T-helper 22 cell (primary cell): ENCODE measurements at places on chromosomes 13 and 19.

- DNase-seq = no peak
These were observed 850.2 kb downstream of the OLFM4 start for GRCh38 chr13:53878861-53879260.

GRCh38 chr13:38395497-38395788 lies 45.8 kb downstream of the UFM1 start:
- DNase-seq = no peak

GRCh38 chr19:47658431-47659348 lies 49.8 kb downstream of the BICRA start:
- no peak for DNase-seq

GRCh38 chr19:43527860-43528622 lies 1.0 kb upstream of the ETHE1 start:
- no peak for DNase-seq

DNA sequence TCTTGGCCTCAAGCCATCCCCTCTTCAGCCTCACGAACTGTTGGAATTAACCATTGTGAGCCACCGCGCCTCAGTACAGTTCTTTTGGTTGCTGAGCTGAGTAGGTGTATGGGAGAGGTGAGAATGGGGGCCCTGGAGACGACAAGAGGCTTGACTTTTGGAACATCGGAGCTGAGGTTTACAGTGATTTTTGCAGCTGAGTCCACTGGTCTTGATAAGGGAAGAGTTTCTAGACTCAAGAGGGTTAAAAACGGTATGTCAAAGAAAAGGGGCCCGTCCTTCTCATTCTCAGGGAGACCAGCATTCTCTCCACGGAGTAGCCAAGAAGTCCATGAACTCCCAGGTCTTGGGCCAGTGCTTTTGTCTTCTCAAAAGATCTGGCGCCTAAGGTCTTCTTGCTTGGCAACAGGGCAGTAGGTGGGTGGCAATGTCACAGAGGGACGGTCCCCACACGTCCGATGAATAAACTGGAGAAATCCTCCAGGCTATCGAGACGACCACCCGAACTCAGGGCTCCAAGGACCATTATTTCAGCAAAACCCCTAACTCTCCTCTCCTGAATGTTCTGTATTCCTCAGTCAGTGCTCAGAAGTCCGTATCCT lies 6.4 kb upstream of the QTRT1 start:
- no peak for DNase-seq

- no peak for DNase-seq
These were observed 5.2 kb upstream of the OPA3 start for GRCh38 chr19:45589768-45590167.

DNA sequence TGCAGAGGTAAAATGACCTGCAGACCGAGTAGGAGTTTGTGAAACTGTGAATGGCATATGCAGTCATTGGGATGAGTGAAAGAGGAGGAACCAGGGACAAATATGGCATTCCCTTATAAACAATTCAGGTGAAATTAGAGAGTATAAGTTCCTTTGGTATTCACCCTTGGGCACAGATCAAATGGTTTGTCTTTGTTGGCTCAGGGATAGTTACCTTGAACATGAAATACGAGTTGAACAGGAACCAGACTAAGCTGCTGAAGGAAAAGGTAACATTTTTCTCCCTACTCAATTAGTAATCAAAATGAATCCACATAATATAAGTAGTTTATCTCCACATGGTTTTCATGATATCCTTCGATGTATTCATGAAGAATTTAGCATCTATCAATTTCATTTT lies 50.5 kb downstream of the SLITRK1 start:
- no peak for DNase-seq

GRCh38 chr13:111076155-111077013 lies 38.7 kb upstream of the ARHGEF7 start:
- DNase-seq = no peak

- no peak for DNase-seq
These were observed 229.4 kb downstream of the NDFIP2 start for GRCh38 chr13:79710376-79710775.

- no peak for DNase-seq
These were observed 26.3 kb downstream of the SKA3 start for GRCh38 chr13:21150013-21150412.

GRCh38 chr19:55603581-55604292 lies 1.7 kb upstream of the ZNF865 start:
- DNase-seq = no peak

- no peak for DNase-seq
These were observed 350.9 kb upstream of the NBEA start for GRCh38 chr13:34591129-34591528.

- no peak for DNase-seq
These were observed 349.6 kb upstream of the PCDH20 start for GRCh38 chr13:61765181-61765742.

DNA sequence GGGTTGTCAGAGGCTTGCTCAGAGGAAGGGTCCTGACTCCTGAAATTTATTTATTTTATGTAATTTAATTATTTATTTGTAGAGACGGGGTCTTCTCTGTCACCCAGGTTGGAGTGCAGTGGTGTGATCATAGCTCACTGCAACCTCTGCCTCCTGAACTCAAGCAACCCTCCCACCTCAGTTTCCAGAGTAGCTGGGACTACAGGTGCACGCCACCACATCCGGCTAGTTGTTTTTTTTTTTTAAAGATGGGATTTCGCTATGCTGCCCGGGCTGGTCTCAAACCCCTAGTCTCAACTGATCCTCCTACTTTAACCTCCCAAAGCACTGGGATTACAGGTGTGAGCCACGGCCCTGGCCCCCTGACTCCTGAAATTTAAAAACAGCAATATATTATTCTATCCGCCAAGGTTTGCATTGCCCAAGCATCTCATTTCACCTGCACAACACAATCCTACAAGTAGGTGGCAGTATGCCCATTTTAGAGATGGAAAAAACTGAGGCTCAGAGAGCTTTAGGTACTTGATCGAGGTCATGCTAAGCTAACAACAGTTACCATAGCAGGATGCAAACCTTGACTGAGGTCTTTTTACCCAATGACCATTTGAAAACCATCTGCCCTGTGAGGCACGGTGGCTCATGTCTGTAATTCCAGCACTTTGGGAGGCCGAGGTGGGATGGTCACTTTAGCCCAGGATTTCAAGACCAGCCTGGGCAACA lies 18.1 kb downstream of the ARHGEF18 start:
- no peak for DNase-seq

DNA sequence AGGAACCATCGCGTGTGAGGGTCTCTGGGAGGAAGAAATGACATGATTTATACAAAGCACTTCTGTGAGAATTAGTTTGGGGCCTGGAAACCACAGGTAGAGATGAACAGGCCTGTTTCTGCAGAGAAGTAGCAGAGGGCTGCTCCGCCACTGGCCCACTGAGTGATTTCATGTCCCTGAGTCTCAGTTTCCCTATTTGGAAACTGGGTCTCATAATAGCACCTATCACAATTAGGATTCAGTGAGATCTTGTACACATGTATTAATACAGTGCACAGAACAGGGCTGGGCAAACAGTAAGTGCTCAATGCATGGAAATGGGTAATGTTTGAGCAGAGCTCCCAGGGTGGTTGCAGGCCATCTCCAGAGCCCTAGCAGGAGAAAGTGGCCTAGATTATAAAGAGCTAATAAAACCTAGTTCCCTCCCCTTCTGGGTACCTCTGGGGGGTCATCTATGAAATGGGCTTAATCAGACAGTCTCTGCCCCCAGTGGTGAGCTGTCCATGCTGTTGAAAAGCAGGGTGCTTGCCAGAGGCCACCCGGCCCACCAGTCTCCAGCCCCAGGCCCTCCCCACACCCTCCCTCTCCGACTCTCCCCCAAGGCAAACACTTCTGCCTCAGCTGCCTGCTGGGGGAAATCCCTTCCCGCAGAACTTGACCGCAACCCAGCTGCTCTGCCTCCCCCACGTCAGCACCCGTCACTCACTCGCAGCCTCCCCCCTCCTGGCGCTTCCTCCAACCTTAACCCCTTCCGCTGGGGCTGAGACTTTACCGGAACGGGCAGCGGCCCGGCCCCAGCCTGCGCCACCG lies 4.5 kb downstream of the BCL3 start:
- DNase-seq = peak; percentile 96

DNA sequence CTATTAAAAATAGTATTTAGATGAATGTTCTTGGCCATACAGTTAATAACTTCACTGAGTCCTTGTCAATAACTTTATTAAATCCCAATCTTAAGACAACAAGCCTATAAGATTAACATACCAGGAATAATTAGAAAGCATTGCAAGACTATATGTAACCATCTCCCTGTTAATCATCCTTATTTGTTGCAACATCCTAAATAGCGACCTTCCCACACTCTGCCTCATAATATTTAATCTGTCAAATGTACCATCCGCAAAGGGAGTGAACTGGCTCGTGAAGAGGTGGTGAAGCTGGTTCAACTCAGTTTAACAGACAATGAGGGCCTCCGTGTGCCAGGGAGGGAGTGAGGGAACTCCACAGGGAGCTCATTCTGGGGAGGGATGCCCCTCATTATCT lies 33.9 kb downstream of the KL start:
- DNase-seq = no peak

DNA sequence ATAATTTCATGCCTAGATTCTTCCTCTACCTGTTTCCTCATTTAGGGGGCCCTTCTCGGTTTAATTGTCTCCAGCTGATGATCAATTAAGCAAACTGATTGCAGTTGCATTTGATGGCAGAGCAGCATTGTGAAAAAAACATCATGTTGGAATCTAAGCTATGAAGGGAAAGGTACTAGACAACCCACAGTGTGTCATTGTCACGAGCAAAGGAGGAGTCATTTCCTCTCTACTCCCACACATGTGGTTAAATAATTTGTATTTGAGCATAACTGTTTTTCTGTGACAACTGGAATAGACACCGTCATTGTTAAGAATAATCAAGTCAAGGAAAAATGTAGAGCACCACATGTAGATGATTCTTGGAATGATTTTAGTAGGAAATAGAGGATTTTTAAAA lies 240.3 kb downstream of the DCT start:
- DNase-seq = no peak

- DNase-seq = no peak
These were observed 3.8 kb upstream of the ZNF681 start for GRCh38 chr19:23762548-23762883.

GRCh38 chr19:16886305-16886880 lies 2.4 kb upstream of the F2RL3 start:
- DNase-seq = no peak

DNA sequence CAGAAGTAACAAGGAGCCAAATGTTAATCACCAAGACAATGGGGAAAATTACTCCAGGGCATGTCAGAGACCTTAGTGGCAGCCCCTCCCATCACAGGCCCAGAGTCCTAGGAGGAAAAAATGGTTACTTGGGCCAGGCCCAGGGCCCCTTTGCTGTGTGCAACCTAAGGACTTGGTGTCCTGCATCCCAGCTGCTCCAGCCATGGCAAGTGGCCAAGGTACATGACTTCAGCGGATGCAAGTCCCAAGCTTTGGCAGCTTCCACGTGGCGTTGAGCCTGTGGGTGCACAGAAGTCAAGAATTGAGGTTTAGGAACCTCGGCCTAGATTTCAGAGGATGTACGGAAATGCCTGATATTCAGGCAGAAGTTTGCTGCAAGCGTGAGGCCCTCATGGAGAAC lies 46.7 kb downstream of the OR10H4 start:
- no peak for DNase-seq

DNA sequence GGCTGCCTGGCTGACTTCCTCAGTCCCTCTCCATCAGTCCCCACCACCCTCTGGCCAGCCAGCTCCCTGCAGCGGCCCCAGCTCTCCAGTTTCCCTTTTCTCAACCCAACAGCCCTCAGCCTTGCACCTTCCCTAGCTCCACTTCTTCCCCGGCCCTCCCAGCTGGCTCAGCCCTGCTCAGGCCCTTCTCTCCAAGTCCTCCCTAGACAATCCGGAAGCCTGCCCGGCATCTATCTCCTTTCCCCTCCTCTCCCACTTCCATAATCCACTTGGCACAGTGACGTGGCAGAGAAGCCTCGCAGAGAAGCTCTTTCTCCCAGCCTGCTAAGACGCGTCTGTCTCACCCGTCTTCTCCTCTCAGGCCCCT lies 1.1 kb downstream of the UBXN6 start:
- no peak for DNase-seq

GRCh38 chr13:97569841-97570240 lies 135.9 kb downstream of the RAP2A start:
- DNase-seq = no peak

DNA sequence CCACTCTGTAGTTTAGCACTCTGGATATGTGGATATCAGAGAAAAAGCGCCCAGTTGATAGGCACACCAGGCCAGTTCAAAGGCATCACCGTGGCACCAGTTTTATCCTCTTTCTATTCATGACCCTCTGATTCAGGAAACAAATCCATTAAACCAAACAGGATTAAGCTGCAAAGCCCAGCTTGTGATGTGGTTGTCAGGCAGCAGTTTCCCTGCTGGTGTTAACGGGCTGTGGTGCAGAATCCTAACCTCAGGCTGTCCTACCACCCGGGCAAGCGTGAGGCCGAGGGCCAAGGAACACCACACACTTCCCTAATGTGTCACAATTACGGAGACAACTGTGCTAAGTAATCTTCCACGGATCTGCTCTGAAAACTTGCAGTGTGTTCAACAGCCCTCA lies 209.1 kb downstream of the OLFM4 start:
- no peak for DNase-seq

DNA sequence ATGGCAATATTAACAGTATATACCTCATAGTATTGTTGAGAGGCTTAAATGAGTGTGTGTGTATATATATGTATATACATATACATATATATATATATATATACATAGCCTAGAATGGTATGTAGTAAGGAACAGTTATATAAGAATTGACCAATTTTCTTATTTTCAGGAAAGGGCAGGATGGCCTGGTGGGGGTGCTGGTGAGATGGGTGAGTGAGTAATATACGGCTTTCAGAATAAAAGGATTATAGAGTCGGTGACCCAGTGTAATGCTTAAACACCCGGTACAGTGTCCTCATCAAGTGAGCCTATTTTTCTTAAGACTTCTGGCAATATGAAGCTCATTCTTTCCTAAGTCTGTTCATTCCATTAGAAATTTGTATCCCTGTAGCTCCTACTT lies 11.7 kb upstream of the FAM216B start:
- no peak for DNase-seq

DNA sequence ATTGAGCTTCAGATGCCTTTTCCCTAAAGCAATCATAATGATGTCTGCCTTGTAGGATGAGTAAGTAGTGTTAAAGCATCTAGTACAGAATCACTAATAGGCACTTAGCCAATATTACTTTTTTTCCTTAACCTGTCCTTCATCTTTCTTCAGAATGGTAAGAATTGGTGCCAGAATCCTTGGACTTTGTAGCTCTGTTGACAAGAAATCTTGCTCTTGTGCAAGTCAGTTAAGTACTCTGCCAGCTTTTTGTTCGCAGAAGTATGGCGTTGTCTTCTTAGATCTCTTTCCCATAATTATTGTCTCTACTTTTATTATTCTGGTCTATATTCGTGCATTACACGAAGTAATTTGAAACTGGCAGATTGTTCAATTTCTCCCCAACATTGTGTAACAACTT lies 554.5 kb downstream of the PCDH9 start:
- no peak for DNase-seq

DNA sequence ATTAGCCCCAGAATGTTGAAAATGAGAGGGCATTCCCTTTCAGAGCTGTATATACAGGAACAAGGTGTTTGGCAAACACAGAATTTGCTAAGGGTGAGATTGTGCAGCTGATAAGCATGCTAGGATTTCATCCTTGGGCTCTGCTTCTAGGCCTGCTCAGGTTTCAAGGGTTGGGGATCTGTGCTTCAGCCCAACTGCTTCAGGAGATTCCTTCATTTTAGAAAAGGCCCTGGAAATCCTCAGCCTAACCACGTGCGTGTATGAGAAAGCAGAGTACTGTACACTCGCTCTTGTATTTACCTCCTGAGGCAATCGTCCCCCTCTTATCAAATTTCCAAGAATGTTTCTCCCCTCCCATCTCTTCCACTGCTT lies 291.6 kb upstream of the ARGLU1 start:
- no peak for DNase-seq
